AG04450 (cell line): ENCODE measurements at places on chromosomes 11 and 22.

- no peak for DNase-seq
Measured at GRCh38 chr11:126840201-126840886, 160.2 kb downstream of the KIRREL3 start.

DNA sequence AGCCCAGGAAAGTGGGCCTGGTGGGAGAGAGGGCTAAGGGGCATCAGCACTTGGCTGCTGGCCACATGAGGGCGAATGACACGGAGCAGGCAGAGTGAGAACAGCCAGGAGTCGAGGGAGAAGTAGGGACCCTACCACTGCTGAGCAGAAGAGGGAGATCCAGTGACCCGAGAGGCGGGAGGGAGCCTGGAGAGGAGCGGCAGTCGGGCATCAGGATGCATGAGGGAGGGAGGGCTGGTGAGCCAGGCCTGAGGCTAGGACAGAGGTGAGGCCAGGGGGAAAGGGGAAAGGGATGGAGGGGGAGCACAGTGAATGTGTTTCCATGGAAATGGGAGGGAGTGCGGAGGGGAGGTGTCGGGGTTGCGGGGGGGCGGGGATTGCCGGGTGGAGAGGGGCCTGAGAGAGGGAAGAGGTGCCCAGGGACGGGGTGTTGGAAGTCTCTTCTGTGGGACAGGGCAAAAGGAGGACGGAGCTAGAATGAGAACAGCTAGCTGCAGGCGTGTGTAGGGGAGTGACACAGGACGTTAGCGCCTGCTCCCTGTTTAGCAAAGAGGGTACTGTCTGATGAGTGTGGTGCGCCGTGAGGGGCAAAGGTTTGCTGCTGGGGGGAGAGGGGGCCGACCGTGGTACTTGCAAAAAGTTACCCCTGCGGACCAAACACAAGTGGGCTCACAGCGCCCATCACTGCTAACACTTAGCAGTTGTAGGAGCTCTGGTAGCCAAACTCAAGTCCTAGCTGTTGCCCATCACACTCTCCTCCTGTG lies 37.1 kb upstream of the WNT11 start:
- DNase-seq, result no peak

GRCh38 chr22:20118300-20119020 lies 1.4 kb upstream of the TRMT2A start:
- DNase-seq, result no peak

- DNase-seq, result no peak
Measured at GRCh38 chr22:32378707-32379272, 21.1 kb downstream of the RFPL3 start.

DNA sequence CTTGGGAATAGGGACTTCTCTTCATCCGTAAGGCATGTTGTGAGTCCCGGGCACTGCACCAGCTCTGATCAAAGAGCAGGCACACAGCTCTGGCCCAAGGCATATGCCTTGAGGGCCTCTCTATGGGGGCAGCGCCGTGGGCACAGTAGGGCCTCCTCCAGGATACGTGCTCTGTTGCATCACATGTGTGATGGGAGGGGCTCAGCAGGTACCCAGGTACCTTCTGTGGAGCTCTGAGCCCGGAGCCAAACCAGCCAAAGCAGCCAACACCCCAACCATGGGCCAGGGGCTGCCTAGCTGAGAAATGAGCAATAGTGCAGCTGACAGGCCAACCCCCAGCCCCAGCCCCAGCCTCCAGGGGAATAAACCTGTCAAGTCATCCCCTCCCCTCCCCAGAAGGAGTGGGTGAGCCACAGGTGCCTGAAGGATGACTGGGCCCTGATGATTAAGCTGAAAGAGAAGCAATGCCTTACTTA lies 79.7 kb upstream of the SHISAL1 start:
- DNase-seq, result no peak

- no peak for DNase-seq
Measured at GRCh38 chr22:44719586-44720368, 17.8 kb downstream of the PRR5 start.

DNA sequence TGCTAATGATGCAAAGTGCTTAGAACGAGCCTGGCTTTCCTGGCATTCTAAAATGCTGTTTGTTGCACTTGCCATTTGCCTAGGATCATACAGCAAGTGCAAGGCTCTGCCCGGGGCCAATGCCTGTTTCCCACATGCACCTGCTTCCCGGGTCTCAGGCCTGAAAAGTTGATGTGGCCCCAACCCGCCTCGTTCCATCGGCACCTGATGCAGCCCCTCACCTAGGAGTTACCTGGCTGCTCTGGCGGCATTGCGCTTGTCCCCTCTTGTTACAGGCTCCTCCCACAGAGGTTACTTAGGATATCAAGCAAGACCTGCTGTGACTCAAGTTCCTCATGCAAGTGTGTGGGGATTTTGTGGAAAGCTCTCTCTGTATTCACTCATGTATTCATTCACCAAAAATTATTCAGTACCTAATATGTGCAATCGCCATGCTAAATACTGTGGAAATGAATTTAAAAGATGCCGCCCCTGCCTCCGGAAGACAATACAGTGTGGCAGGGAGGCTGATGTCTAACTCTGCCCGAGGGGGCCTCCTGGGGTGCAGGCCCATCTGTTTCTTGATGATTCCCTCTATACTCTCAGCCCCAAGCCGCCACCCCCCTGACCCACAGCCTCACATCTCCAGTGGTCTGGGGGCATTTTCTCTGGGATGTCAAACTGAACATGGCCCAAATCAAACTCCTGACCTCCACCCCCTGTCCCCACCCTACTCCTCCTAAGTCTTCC lies 184.5 kb downstream of the EFCAB6 start:
- DNase-seq, result no peak

GRCh38 chr22:17258015-17258787 lies 39.0 kb upstream of the ADA2 start:
- DNase-seq, result no peak

DNA sequence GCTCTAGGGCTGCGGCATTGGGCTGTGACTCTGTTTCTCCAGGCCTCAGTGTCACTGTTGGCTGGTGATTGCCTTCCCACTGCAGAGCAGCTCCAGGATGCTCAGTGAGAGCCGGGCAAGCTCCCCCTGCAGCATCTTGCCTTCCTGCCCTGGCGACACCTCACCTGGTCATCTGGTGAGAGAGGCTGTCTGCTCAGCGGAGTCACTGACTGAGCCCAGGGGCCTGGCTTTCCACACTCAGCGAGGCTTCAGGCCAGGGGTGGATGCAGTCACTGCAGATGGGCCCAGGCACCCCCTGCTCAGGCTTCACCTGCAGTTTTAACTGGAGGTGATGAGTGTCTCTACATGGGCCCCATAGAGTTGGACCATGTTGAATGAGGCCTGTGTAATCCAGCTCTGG lies 136.8 kb downstream of the CACNA1I start:
- no peak for DNase-seq

DNA sequence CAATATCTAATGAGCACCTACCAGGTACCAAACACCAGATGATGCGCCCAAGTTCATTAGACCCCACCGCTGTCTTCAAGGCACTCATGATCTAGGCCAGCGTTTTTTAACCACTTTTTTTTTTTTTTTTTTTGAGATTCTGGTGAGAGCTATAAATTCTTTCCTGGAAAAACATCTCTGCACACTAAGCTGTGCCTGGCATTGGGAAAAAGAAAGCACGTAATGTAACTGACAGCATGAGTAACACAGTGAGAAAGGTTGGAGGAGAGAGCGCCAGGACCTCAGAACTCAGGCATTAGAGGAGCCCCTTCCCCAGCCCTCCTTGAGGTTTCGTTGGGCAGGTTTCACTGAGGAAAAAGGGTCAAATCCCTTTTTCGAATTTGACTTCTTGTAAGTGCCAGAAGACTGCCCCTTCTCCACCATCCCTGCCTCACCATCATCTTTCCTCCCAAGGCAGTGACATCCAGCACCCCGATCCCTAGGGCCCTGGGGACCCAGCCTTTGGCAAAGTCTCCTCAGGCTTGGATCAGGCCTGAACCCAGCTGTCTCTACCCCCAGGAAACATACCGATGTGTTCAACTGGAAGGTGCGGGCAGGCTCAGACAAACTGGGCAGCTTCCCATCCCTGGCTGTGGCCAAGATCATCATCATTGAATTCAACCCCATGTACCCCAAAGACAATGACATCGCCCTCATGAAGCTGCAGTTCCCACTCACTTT lies 26.1 kb upstream of the SMIM35 start:
- DNase-seq, result no peak

DNA sequence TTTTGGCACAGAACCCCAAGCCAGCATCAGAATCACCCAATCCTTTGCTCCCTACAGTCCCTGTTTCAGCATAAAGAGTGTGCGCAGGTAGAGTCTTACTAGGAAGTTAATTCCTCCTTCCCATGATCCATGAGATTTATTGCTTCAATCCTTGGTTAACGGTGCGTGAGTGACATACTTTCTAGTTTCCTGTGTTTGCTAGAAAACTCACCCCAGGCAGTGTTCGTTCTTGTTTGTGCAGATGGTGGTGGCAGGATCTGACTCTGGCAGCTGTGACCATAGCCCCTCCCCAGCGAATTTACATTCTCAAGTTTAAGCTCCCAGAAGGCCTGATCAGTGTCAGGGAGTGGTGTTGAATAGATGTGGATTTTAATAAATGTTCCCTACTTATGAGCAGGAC lies 106.7 kb upstream of the CCT8L2 start:
- DNase-seq, result no peak

- DNase-seq, result no peak
Measured at GRCh38 chr22:40594924-40595323, 41.6 kb downstream of the MRTFA start.

DNA sequence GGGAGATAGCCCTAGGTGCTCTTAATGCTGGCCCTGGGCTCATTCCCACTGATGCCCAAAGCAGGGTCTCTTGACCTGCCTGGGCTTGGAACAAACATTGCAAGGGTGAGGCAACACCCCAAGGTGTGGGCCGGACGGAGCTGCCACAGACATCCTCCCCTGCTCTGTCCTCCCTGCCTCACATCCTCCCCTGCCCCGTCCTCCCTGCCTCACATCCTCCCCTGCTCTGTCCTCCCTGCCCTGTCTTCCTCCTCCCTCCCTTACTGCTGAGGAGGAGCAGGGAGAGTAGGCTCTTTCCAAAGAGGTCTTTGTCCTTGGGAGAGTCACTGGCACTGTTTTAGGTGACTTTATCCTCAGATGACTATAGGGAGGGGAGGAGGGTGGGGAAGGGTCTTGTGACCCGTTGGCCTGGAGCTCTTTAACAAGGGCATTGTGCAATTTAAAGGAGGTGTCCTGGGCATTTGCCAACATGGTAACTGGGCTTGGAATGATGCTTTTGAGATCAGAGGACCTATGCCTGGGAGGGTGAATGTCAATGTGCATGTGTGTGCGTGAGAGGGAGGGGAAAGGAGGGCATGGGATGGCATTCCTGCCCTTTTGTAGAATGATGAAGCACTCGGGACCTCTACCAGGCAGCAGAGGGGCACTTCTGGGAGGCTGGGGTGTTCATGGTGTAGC lies 700 bp downstream of the FAM180B start:
- no peak for DNase-seq

DNA sequence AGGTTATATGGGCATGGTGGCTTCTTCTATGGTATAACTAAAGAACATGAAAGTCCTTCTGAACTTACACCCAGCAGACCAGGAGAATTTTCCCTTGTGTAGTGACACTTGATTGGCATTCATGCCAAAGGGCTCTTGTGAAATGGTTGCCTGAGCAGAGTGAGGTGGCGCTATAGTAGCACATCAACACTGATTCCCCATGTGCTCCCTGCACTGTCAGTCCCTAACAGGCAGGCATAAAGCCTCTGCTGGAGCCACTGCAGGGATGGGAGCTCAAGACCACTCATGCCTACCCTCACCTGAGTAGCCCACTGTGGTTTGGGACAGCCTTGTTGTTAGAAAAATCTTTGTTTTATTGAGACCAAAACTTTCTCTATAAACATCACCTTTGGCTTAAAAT lies 92.6 kb upstream of the LIN7C start:
- no peak for DNase-seq

- no peak for DNase-seq
Measured at GRCh38 chr11:61110255-61111049, 8.2 kb downstream of the CD5 start.

DNA sequence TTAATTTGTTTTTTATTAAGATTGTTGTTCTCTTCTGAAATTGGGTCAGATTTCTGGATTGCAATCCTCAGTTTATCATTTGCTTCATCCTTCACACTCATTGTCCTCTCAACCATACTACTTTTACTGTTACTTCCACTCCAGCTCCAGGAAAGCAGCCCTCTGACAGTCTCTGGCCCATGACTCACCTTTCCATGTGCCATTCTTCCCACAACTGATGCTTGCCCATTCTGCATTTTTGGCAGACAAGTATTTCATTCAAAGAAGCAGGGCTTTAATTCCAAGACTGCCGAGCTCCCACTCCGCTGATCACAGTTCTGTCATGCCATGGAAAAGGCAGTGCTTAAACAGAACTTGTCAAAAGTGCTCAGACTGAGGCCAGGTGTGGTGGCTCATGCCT lies 139.2 kb downstream of the WNT11 start:
- DNase-seq, result no peak

GRCh38 chr22:22218302-22218701 lies 26.3 kb upstream of the VPREB1 start:
- no peak for DNase-seq

- DNase-seq, result no peak
Measured at GRCh38 chr11:112797648-112798293, 163.4 kb upstream of the NCAM1 start.

- no peak for DNase-seq
Measured at GRCh38 chr11:96607864-96608558, 218.2 kb downstream of the JRKL start.

DNA sequence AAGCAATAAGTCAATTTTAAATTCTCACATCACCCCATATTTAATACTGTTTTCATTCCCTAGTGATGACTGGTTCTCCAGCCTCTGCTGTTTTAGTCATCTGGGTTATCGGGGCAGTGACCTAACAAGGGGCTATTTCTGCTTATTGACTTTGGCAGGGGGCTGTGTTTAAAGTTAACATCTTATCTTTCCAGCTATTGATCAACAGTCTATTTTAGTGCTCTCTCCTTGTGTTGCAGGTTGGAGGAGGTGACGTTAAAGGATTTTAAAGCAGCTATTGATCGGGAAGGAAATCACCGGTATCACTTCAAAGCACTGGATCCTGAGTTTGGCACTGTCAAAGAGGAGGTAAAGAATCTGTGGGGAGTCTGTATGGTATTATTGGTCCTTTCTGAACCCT lies 7.7 kb upstream of the DLAT start:
- no peak for DNase-seq

DNA sequence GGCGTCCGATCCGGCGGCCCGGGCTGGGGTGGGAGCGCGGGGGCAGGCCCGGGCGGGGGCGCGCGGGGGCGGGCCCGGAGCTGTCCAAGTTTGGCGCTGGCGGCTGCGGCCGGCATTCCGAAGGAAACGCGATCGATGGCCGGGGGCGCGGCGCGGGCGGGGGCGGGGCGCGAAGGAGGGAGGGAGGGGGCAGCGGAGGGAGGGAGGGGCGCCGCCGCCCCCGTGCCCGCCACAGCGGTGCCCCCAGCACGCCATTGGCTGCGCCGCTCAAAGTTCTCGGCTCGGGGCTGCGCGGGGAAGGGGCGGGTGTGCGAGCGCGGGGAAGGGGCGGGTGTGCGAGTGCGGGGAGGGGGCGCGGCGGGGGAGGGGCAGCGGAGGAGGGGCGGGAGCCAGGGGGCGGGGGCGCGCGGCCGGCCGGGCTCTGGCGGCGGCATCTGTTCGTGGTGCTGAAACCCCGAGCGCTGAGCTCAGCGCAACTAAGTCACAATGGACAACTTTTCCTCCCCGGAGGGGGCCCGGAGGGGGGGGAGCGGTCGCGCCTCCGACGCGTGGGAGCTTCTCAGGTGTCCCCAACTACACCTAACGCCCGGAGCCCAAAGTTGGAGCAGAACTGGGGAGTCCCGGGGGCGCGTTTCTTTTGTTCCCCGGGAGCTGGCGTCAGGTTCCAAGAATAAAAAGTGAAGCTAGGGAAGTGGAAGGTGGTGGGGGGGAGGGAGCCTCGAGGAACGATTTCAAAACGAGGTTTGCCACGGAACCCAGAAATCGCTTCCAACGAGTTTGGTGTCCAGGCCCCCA lies 2.2 kb downstream of the PHF21B start:
- DNase-seq, result no peak

GRCh38 chr11:36389811-36390210 lies 93.7 kb downstream of the PRR5L start:
- no peak for DNase-seq
